ENCODE measurements at places on chromosomes 2 and 18.

GRCh38 chr2:32482471-32482870 lies 125.6 kb downstream of the BIRC6 start:
- no peak for DNase-seq

- DNase-seq: peak; percentile 55
These were observed 11.0 kb upstream of the OSR1 start for GRCh38 chr2:19369341-19369955.

DNA sequence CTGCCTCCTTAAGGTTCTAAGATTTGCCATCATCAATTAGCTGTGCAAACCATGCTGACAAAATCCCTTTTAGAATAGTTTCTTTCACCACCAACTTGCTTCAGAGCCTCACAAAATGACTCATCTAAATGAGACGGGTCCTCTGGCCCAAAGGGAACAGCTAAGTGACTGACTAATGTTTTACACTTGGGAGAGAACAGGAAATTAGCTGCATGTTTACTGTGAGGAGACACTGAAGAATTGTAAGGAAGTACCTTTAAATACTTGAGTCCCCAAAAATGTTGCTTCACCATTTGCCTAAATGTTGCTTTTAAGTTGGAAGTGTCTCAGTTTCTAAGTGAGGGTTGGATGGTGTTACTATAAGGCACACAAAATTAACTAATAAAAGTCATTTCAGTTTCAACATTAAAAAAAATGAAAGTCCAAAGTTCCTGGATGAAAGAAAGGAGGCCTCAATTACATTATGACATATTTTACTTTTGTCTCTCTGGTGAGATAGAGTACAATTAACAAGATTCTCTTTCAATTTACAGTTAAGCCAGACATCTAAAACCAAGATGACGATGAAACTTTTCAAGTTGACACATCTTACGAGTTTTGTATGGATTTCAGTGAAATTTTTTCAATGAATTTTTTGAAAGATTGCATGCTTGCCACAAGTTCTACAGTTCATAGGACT lies 229.1 kb upstream of the FN1 start:
- DNase-seq: peak; percentile 87

- DNase-seq: no peak
These were observed 63.5 kb downstream of the TGIF1 start for GRCh38 chr18:3513481-3513880.

- no peak for DNase-seq
These were observed 28.3 kb downstream of the TWSG1 start for GRCh38 chr18:9362869-9363268.

GRCh38 chr18:26127786-26128185 lies 5.9 kb upstream of the PSMA8 start:
- no peak for DNase-seq

GRCh38 chr2:20516646-20517341 lies 69.9 kb downstream of the RHOB start:
- DNase-seq: no peak

DNA sequence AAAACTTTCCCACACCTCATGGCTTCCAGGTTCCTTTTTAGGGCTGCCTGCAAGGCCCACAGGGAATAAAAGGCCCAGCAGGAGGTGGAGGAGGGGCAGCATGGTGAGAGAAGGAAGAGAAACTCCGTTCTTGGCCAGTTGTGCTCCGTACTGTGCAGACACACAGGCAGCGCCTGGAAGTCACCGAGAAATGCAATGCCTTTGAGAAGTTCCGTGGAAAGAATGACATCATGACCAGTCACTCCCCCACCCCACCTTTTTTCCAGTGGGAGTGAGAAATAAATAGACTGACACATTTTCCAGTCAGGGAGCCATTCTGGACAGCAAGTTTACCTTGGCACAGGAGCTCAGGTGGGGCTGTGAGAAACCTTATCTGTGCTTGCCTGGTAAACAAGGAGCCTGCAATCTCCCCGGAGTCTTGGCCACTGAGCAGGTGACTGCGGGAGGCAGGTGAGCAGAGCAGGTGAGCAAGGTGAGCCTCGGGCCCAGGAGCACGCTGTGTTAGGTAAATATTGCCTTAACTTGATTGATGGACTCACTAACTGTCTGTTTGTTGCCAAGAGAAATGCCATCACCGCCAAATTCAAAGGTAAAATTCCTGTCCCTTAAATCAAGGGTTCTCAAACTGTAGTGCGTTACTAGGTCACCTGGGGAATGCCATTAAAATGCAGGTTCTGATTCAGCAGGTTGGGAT lies 13.5 kb upstream of the LBH start:
- no peak for DNase-seq

DNA sequence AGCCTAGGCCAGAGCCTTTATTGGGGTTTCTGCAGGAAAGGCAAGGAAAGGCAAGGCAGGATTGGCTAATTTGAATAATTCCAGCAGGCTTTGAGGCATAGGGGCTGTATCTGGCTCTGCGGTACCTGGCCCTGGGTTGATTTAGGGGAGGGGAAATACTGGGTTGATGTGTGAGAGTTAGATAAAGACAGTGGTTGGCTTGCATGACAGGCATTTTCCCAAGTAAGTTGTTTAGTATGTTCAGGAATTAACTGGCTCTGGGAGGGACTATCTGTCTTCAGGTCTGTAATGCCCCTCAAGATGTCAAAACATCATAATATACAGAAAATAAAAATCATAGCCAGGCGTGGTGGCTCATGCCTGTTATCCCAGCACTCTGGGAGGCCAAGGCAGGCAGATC lies 98.7 kb downstream of the UBR3 start:
- no peak for DNase-seq

DNA sequence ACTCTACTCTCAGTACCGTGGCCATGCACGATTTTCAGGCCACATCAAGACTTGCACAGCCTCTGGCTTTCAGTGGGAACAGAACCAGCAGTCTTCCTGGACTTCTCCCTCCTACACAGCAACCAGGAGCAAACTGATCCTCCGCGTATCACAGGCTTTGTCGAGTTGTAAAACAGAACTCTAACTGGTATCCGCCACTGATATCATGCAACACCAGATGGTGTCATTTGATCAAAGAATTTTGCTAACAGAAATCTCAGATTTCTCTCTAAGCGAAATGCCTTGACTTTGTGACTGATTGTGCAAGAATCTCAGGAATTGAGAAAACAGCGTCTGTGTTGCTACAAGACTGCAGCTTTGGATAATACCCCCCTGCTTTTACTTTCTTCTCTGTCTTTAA lies 85.7 kb downstream of the COPS8 start:
- DNase-seq: peak; percentile 99

DNA sequence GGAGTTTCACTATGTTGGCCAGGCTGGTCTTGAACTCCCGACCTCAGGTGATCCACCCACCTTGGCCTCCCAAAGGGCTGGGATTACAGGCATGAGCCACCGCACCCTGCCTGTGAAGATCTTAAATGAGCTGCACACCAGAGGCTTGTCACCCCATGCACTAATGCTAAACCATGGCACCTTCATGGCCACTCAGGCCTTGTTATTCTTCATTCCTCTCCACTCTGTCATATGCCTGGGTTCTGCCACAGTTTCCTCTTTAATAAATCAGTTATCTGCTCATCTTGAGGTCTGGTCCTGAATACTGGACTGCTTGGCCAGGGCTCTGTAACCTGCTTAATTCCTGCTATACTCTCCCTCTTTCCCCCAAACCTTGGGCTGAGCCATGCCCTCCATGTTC lies 303.9 kb upstream of the FBXO11 start:
- DNase-seq: no peak

DNA sequence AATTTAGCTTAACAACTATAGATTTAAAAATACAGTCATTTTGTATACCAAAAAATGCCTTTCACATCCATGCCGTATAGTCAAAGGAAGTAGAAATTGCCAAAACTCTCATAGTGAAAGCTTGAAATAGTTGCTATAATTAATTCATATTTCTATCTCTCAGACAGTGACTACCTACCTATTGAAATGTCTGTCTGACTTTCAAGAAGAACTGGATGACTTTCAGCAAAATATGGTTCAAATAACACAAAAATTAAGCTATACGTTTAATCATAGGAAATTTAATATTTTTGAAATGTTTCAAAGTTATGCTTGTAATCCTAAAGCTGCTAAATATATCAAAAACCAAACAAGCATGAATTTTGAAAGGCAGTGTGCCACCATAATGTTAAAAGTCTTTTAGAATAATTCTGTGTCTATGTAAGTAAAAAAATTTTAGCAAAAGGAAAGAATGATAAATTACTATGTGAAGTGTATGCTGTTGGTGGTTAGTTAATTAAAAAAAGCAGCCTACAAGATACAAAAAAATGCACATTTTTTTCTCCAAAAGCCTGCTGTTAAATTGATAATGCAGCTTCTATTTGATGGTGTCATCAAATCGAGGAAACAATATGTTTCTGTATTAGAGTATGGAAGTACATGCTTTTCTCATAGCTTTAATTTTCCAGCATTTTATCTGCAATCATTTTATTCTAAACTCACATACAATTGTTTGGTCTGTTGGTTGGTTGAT lies 57.7 kb upstream of the ST6GAL2 start:
- no peak for DNase-seq

- no peak for DNase-seq
These were observed 37.3 kb downstream of the RHBDD1 start for GRCh38 chr2:226873051-226873620.

DNA sequence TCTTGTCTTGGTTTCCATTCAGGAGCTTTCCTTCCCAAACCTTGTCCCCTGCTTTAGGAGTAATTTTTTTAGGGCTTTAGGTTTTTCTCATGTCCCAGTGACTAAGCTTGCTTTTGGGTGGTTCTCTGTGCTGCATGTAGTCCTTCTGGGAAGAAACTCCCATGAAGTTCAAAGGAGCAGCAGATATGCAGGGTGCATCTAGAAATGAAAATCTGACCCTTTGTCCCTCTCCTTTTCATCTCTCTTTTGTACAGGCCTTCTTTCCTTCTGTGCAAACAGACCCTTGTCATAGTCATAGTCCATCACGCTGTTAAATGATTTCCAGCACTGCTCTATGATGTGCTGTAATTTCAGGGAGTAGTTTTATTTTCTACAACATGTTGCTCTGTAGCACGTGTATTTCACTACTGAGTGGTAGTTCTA lies 20.4 kb downstream of the FMNL2 start:
- DNase-seq: no peak

- no peak for DNase-seq
These were observed 2.6 kb downstream of the CNPPD1 start for GRCh38 chr2:219174146-219174545.

DNA sequence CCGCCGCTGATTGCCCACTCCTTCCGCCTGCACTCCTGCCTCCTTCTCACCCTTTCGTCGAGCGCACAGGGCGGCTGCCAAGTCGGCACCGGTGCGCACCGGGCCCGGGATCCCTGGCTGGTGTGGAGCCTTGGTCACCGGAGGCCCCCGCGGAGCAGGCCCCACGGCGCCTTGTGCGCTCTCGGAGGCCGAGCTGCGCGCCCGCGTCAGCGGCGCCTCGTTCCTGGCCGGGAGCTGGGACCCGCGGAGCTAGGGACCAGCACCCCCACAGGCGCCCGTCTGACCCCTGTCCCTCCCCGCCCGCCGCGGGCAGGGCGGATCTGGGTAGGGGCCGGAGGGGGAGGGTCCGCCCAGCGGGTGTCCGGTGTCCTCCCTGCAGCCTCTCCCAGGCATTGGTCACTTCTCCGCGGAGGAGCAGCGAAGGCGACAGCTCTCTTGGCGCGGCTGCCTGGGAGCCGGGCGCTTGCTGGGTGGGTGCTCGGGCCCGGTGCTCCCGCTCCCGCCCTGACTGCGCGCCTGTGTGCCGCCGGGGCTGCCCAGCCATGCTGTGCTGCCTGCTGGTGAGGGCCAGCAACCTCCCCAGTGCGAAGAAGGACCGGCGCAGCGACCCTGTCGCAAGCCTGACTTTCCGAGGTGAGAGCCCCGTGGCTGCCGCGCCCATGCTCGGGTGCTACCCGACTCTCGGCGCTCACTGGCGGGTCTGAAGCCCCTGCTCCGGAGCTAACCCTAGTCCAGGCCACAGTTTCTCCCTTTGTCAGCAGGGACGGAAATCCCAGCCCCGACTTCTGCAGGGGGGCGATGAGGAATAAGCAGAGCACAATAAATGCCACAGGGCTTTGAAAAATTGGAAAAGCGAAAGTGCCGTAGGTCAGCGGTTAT lies 13.2 kb downstream of the DYSF start:
- peak; percentile 27 for DNase-seq

GRCh38 chr18:10912790-10913545 lies 236.4 kb downstream of the PIEZO2 start:
- DNase-seq: peak; percentile 63

DNA sequence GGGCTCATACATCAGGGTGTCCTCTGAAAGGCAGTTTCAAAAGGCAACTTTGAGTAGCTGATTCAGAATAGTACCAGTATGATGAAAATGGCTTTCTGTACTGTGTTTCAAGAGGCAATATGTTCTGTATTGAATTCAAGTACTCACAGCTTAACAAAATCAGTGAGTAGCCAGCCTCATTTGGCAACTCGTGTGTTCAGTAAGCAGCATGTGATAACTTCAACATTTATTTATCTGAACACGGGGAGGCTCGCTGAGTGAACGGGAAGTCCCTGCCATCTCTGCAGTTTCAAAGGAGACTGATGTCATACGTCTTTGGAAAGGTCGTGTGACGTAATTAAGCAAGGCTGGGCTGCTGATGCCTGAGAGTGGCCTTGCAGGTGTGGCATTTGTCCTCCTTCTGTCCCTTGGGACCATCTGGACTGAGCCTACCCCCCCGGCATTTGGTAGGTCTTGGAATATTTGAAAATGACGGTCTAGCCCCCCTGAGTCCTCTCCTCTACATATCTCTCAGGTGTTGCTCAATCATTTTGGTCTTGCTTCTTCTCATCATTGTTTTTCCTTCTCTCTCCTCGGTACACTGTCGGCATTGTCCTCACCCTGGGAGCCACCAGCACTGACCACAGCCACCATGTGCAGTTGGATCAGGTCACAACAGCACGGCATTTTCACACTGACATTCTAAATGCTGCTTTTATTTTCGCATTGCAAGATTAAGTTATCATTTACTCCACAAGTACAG lies 62.8 kb downstream of the SMIM21 start:
- DNase-seq: no peak

GRCh38 chr2:46963210-46963609 lies 47.6 kb upstream of the MCFD2 start:
- no peak for DNase-seq

Measured in fibroblast of villous mesenchyme (primary cell).